ENCODE measurements at places on chromosomes 16 and 17.
A peak's percentile ranks its signal among the peaks of the same experiment; 100 is the strongest.

DNA sequence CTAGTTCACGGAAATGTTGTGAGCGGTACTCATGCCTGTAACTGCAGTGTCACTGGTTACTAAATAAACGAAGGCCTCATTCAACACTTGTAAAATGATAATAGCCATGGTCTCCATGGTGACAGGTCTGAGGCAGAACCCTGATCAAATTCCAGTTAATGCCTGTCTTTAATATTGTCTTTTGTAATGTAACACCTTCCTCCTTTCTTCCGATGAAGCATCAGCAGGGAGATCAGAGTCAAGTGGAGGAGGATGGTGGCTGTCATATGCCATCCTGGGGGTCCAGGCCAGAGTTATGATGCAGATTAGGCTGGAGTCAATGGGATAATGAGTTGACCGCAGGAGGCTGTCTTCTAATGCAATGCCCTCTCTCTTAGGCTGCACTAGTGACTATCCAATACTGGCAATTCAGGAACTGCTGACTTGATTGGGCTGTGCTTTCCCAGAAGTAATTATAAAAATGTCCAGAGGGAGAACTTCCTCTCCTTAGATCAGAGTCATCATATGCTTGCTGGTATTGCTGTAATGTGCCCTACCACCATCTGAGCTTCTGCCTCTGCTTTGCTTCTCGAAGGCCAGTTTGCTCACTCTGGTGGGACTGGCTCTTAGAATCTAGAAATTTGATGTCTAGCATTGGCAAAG, 419.1 kb downstream of the CA10 start:
- no peak for DNase-seq

DNA sequence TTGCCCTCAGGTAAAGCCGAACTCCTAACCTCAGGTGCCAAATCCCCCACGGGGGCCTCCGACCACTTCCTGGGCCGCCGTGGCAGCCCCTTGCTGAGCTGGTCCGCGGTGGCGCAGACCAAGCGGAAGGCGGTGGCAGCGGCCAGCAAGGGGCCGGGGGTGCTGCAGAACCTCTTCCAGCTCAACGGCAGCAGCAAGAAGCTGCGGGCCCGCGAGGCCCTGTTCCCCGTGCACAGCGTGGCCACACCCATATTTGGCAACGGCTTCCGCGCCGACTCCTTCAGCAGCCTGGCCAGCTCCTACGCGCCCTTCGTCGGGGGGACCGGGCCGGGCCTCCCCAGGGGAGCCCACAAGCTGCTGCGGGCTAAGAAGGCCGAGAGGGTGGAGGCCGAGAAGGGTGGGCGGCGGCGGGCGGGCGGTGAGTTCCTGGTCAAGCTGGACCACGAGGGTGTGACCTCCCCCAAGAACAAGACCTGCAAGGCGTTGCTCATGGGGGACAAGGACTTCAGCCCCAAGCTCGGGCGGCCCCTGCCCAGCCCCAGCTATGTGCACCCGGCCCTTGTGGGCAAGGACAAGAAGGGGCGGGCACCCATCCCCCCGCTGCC, 51.6 kb downstream of the ACTG1 start:
- no peak for DNase-seq

DNA sequence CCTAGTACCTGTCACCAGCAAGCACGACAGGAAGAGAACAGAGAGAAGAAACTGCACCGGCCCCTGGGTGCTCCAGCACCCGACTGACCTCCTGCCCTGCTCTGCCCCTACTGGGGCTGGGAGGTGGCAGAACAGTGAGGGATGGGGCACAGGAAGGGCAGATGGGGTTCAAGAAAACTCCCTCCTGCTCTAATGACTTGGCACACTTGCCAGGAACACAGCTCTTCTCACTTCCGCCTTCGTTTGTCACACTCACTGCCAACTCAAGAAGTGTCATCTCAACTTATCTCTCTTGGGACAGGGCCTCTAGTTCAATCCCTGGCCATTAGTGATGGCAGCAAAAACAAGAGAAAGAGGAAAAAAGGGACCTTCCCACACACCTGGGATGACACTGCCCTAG, 42.7 kb upstream of the ICAM2 start:
- no peak for DNase-seq

DNA sequence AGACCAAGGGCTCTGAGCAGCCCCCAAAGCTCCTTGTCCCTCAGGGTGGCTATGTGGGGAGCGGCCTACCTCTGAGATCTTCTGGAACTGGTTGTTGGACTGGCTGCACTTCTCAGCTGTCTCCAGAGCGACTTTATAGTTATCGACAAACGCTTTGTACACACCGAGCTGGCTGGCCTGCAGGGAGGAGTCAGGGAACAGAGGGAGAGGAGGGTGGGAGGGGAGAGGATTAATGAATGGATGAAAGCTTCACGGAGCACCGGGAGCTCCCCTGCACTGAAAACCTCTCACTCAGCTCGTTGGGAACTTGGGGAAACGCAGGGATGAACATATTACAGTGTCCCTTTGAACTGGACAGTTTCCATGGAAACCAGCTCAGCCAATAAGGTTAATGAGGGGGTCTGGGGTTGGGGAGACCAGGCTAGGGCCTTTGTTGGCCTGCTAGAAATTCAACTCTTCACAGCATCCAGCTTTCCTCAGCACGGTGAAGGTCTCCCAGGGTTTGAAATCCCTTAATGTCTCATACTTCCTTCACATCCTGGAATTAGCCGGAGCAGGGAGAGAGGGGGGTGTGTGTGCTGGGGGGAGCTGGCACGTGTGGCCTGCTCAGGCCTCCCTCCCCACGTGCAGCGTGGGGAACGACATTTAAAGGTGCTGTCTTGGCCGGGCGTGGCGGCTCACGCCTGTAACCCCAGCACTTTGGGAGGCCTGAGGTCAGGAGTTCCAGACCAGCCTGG, 86.7 kb downstream of the TIMM22 start:
- DNase-seq, result no peak

DNA sequence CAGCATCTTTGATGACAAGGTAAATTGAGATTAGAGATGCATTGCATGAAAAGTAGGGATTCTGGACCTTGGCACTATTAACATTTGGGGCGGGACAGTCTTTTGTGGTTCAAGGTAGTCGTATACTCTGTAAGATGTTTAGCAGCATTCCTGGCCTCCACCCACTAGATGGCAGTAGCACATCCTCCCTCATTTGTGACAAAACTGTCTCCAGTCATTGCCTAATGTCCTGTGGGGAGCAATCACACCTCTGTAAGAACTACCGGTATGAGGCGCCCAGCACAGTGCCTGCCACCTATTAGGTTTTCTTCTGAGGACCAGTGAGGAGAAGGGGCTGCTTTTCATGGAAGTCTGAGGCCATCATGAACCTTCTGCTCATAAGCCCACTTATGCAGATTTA, 180.8 kb downstream of the RBFOX1 start:
- no peak for DNase-seq

GRCh38 chr17:206941-207560, 25.6 kb upstream of the DOC2B start:
- no peak for DNase-seq

GRCh38 chr17:57375770-57376225, 119.5 kb downstream of the MSI2 start:
- DNase-seq, result no peak

- DNase-seq, result no peak
These were observed 25.1 kb downstream of the CD300LG start for GRCh38 chr17:43871946-43872690.

- no peak for DNase-seq
These were observed 6.8 kb upstream of the ZNF594 start for GRCh38 chr17:5198472-5198871.

DNA sequence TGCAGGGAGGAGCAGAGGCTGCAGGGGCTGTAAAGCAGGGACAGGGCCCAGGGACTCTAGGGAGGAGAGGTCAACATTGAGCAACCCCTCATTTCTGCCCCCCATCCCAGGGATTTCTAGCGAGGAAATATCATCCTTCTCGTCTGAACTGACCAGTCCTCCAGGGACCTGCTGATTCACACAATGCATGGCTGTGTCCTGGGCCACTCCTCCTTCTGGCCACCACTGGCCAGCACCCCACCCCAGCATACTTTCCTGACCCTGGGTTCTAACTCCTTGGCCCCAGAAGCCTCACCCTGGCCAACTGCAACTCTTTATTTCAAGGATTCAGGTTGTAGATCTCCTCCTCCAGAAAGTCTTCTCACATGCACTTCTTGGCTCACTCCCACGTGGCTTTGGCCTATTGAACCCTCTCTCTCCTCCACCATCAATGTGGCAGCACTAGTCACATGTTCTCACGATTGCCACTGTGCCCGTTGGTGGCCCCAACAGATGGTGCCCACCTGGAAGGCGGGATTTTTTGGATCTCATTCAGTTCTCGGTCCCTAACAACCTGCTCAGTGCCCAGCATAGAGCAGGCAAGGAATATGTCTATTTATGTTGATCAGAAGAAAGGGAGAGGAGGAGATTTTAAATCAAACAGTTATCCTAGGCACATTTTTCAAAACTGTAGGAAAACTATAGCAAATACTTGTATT, 41.5 kb downstream of the CUEDC1 start:
- DNase-seq, result no peak

GRCh38 chr16:14275934-14276333, 204.8 kb downstream of the MRTFB start:
- DNase-seq, result no peak

- DNase-seq, result no peak
These were observed 23.6 kb downstream of the NTN1 start for GRCh38 chr17:9044772-9045463.

DNA sequence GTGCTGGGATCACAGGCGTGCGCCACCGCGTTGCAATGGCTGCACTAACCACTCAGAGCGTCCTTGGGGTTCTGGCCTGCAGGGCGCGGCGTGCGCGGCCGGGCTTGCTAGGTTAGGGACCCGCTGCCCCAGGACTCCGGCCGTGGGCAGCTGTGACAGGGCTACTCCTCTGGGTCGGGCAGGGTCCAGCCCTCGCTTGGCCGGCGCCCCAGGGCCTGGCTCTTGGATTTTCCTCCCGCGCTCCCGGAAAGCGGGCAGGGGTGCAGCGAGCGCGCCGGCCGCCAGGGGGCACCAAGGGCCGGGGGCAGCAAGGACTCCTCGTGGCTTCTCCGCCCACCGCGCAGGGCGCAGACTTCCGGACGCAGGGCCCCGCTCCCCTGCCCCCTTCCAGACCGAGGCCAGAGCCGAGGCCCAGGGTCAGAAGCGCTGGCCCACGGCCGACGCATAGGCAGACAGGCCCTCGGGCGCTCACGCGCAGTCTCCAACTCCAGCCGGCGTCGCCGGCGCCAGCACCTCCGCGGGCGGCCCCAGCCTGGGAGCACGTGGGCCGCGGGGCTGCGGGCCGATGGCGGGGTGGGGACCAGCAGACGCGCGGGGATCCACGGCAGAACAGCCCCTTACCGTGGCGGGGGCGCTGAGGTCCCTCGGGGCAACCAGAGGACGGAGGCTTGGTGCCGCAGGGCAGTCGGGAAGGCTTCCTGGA, 355 bp downstream of the TLE7 start:
- DNase-seq, result no peak

- DNase-seq, result no peak
These were observed 1.3 kb downstream of the KCTD2 start for GRCh38 chr17:75048249-75048878.

- DNase-seq, result no peak
These were observed 14.4 kb downstream of the KIF2B start for GRCh38 chr17:53837131-53837530.

DNA sequence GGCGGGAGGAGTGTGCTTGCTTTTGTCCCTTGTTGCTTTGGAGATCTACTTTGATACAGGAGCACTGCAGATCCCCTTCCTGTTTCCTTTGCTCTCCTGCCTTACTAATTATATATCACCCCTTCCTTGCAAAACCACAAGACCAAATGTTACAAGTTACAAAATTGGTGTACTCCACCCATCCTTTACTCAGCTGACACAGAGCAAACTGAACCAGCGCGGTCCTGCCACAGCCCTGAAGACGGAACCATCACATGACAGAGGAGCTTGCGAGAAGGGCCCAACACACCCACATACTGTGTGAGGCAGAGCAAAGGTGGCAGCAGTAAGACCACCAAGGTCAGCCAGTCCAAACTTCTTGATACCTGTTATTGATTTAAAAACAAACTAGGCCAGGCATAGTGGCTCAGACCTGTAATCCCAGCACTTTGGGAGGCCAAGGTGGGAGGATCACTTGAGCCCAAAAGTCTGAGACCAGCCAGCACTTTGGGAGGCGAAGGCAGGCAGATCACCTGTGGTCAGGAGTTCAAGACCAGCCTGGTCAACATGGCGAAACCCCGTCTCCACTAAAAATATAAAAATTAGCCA, 33.2 kb downstream of the CYTH1 start:
- DNase-seq, result peak; percentile 70

DNA sequence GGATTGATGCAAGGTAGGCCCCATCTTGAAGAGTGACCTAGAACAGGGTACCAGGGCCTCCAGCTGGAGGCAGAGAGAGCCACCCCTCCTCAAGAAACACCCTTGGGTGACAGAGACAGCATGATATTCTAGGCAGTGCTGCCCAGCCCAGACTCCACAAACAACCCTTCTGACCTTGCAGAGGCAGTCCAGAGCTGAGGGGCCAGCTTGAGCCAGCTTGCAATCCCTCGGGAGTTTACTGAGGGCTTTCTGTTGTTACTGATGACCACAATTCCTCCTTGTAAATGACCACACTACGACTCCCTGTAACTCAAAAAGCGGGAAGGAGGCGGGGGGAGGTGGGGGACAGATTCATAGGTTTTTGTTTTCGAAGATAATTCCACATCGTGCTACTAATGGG, 18.6 kb upstream of the MNT start:
- peak; percentile 20 for DNase-seq

DNA sequence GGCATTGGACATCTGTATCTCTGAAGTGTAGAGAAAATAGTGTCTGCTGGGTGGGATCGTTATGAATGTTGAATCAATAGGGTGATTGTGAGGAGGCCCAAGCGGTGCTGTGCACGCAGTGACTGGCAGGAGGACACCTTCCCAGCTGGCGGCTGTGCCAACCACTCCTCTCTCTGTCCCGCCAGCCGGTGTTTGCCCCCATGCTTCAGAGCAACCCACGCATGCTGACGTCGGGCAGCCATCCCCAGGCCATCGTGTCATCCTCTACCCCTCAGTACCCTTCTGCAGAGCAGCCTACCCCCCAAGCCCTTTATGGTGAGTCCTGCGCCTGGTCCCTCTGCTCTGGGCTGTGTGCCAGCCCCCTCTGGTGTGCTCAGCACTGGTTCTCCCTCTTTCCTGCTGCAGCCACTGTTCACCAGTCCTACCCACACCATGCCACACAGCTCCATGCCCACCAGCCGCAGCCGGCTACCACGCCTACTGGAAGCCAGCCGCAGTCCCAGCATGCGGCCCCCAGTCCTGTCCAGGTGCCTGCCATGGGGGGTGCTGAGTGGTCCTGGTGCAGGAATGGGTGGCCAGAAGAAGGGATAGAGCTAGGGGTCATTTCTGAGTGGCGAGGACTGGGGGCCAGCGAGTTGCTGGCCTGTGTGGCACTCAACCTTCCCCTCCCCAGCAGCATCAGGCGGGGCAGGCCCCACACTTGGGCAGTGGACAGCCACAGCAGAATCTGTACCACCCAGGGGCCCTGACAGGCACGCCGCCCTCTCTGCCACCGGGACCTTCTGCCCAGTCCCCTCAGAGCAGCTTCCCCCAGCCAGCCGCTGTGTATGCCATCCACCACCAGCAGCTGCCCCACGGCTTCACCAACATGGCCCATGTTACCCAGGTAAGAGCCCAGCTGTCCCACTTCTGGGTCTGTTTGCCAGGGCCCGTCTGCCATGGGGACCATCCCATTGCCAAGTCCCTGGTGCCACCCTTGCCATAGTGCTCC, 11.0 kb downstream of the TUFM start:
- no peak for DNase-seq

Measured in activated naive CD4-positive, alpha-beta T cell treated with anti-CD3 and anti-CD28 coated beads, Interleukin-2, amount 50 U/mL, for 72 hours (primary cell).